GOT3 (cell line): ENCODE measurements at places on chromosomes 1 and 21.

DNA sequence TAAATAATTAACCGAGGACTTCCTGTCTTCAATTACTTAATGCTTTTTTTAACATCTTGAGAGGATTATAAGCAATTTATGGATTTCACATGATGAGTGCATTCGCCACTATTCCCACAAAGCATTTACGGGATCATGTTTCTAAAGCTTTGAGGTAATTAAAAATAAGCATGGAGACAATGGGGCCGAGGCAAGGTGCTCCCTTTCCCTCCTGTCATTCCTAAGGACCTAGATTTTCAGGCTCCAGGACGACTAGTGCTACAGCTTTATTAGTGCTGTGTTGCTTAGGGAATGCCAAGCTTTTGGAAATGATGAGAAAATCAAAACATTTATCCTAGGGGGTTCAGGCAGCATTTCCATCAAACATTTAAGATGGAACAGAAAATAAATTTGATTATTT, 209.2 kb downstream of the KCTD3 start:
- DNase-seq: no peak

DNA sequence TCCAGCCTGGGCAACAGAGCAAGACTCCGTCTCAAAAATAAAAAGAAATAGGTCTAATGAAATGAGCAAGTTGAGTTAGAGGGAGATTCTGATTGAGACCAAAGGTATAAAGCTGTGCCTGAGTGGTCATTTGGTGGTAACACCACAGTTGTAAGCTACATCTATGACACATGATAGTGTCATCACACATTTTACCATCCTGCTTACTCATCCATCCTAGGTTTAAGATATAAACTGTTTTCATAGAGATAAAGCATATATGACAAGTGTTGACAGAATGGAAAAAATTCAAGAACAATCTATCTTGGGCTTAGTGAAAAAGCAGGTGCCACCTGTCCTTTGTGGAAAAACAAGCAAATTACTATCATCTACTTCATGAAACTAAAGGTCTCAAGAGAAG, 7.1 kb upstream of the CFAP141 start:
- no peak for DNase-seq

DNA sequence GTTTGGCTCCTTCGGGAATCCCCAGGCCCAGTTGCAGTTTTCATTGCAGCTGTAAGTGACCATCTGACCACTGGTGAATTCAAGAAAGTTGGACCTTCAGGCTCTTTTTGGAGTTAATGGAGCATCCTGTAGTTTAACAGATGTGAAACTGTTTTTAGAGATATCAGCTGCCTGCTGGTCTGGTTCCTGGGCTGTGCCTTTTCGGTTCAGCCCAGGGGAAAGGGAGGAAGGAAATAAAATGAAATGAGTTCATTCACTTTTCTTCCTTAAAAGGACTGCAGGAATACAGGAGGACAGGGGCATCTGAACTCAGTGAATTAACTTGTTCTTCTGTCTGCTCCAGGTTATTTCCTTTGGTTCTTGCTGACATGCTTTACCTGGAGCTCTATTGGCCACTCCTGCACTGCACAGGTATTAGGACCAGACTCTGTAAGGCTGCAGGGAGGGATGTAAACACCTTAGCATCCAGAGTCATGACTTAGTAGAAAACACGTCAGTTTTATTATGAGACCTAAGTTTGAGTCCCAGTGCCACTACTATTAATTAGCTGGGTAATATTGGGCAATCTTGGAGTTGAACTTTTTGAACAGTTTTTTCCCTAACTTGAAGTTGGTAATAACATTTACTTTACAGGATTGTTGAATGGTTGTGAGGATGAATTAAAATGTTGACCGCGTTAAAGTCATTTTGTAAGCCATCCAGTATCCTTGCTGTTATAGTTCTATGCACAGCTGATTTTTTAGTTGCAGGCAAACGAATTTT, 83.6 kb downstream of the LRRC8D start:
- DNase-seq: no peak

DNA sequence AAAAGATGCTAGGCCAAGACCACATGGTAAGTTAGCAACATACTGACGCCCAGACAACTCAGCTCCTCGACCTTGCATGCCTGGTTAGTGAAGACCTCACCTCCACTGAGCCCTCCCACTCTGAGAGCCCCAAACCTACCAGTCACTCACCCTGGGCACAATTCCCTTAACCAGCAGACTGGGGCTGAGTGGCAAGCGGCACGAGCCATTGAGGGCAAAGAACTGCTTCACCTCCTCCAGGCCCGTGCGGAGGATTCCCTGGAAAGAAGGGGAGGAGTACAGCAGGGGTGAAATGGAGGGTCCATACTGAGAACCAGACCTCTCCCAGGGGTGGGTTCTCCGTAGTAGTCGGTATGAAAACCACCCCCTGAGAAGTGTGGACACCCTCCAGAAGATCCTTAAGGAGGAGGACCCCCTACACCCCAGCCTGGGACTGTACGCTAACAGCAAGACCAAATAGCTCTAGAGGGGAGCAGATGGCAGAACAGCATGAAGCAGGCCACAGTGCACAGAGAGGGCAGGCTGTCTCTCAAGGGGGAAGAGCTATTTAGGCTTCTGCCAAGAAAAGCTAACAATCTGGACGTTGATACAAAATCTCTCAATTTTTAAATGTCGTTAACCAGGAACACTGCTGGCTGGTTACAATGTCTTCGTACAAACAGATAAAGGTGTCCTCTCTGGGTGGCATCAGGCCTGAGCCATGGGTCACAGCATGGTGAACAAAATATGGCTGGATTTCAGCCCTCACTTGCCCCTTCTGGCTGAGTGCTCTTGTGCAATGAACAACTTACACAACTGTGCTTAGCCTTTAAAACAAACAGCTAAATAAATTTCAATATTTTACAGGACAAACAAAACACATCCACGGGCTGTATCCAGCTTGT, 31.0 kb upstream of the PPP1R15B start:
- no peak for DNase-seq

DNA sequence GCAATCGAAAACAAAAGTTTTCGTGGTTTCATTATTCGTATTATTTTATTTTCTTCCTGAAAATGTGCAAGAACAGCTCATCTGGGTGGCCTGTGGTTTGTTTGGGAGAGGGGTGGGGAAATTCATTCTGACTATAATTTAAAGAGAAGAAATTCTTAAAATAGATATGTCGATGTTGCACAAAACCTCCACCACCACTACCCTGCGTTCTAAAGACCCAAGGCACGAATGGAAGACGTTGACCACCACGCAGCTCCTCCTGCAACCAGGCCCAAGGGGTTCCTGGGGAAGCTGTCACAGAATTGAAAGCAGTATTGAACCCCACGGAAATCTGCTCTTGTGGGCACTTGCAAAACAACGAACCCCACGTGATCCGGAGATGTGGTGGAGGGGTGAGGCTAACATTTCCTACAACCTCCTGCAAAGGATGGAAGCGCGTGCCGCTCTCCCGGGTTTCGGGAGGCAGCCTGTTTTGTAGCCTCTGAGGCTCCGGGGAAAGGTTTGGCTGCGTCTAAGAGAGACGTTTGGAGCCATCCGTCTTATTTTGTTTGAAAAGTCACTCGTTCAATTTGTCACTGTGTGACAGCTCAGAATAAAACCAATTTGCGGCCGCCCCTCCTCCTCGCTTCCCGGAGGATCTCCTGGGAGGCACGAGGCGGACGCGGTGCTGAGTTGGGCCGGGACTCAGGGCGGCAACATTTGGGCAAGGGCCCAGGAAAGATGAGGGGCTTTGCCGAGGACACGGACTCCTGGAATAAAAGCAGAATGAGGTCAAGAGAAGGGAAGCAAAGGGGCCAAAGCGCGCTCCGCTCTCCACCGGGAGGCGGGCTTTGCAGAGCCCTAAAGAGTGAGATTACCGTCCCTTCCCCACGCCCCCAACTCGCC, 810 bp upstream of the HLX start:
- no peak for DNase-seq

GRCh38 chr1:115811140-115811828, 29.6 kb downstream of the NHLH2 start:
- DNase-seq: no peak

GRCh38 chr1:224219612-224220059, 36.6 kb downstream of the DEGS1 start:
- no peak for DNase-seq

- no peak for DNase-seq
These were observed 88.3 kb upstream of the ARHGAP29 start for GRCh38 chr1:94325377-94326302.

DNA sequence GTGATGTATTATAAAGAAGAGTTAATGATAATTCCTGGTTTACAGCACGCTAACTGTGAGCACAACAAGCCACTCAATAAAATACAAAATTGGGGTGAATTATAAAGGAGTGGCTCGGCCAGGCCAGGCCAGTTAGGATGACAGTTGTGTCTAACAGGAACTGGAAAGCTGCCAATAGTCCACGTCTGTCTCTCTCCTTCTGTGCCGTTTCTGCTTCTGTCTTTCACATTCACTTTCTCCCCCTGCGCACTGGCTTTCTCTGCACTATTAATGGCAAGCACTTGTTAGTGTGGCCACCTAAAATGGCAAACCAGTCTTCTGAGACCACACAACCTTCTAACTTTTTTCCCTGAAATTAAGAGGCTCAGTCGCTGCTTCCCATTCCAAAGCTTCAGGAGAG, 394.3 kb downstream of the NTNG1 start:
- no peak for DNase-seq

DNA sequence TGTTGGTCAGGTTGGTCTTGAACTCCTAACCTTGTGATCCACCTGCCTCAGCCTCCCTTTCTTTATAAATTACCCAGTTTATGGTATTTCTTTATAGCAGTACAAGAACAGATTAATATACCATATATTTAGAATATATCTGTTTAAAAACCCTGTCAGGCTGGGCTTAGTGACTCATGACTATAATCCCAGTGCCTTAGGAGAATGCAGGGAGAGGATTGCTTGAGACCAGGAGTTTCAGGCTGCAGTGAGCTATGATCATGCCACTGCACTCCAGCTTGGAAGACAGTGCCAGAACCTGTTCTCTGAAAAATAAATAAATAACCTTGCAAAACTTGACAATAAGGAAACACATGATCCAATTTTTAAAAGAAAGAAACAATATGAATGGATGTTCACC, 43.9 kb downstream of the ZNF684 start:
- DNase-seq: no peak

DNA sequence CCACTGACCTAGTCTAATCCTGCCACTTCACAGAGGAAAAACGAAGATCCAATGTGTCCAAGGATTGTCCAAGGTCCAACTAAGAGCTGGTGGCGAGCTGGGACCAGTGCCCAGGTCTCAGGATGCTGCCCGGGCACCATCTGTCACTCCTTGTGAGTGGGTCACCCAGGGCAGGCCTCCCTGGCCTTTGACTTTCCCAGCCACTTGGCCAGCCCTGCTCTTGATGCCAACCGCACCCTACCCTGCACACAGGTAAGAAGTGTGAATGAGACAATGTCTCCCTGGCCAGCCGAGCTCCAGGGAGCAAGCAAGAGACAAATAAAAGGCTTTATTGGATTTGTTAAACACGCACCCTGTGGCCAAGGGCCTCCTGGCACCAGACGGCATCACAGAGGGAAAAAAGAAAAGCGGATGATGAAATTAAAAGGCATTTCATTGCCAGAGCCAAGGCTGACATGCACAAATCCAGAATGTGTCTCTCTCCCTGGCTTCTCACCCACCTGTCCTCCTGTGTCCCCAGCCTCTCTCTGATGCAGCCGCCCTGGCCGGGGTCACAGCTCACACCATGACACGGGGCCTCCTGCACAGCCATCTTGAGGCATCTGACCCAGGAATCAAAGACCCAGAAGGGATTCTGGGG, 72.8 kb downstream of the CAMK2N1 start:
- no peak for DNase-seq

GRCh38 chr1:90488451-90488850, 228.7 kb downstream of the BARHL2 start:
- DNase-seq: no peak

- DNase-seq: no peak
These were observed 10.4 kb downstream of the DCAF8 start for GRCh38 chr1:160251687-160252526.

DNA sequence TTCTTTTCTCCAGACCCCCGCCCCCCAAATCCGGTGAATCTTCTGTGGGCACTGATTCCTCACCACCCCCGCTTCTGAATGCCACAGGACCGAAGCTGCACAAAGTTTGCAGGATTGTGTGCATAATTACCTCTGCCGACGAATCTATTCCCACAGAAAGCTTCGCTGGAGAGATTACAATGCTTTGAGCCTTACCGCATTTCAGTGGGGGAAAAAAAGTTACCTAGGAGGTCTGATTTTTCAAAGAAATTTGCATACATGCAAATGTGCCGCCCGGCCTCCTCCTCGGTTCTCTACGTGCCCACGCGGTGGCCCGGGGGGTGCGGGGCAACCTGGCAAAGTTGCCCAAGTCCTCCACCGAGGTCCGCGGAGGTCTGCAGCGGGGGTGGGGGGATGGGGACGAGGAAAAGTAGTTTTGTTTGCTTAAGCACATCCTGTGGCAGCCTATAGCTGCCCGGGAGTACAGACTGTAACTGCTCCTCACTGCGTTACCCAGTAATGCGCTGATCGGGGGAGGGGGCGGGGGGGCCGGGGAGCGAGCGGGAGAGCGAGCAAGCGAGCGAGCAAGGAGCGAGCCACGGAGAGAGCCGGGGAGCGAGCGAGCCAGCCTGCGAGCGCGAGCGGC, 563 bp upstream of the NFIA start:
- DNase-seq: no peak

- DNase-seq: no peak
These were observed 164.4 kb upstream of the PALMD start for GRCh38 chr1:99481391-99481996.

- no peak for DNase-seq
These were observed 106.3 kb downstream of the COL11A1 start for GRCh38 chr1:103002005-103002404.

- DNase-seq: no peak
These were observed 5.9 kb upstream of the HES4 start for GRCh38 chr1:1005774-1006304.

GRCh38 chr21:14453339-14454015, 70.5 kb upstream of the HSPA13 start:
- DNase-seq: no peak

- DNase-seq: no peak
These were observed 191.5 kb upstream of the AJAP1 start for GRCh38 chr1:4462831-4463484.

GRCh38 chr1:94070865-94071264, 50.1 kb downstream of the ABCA4 start:
- no peak for DNase-seq

DNA sequence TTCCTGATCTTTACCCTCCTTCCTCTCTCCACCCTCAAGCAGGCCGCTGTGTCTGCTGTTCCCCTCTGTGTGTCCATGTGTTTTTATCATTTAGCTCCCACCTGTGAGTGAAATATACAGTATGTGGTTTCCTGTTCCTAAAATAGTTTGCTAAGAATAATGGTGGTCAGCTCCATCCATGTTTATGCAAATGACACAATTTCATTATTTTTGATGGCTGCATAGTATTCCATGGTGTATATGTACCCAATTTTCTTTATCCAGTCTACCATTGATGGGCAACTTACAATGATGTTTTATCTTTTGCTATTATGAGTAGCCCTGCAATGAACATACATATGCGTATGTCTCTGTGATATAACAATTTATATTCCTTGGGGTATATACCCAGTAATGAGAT, 133.4 kb upstream of the RGS18 start:
- no peak for DNase-seq

GRCh38 chr21:37424396-37424795, 57.8 kb downstream of the DYRK1A start:
- DNase-seq: no peak
